NCI-H1092 treated with DMSO at 0.1 percent for 48 hours (cell line): ENCODE measurements at places on chromosomes 2 and 18.

DNA sequence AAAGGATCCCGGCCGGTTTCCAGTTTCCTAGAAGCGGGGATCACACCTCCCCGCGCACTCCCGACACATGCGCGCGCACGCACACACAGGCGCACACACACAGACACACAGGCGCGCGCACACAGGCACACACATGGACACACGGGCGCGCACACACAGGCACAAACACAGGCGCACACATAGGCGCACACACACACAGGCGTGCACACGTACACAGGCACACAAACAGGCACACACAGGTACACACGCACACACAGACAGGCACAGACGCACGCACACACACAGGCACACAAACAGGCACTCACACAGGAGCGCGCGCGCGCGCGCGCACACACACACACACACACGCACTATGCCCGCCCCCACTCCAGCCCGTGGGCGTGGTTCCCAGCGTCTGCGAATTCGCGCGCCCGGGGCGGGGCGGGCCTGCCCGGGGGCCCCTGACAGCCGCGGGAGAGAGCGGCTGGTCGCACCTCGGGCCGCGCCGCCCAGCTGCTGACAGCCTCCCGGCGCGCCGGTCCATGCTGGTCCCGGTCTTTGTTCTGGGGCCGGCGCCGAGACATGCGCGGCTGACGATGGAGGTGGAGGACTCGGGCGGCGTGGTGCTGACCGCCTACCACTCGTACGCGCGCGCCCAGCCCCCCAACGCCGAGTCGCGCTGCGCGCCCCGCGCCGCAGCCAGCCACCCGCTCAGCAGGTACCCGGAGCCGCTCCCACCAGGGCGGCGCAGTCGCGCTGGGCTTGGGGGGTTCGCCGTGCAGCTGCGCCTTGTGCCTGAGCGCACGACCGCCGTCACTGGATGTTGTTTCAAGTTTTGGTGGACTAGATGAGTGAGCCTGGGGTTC lies at the start of gene ARHGAP28:
Gene ARHGAP28 (plus strand): TSS at position 470 of the 845 bp plus-strand sequence. CDS start 106 bp downstream, at position 576.
- peak; percentile 88 for DNase-seq

- no peak for DNase-seq
These were observed 225.6 kb upstream of the GCFC2 start for GRCh38 chr2:75936311-75936710.

GRCh38 chr2:113184531-113185230 lies 10.9 kb downstream of the PSD4 start:
- DNase-seq, result no peak

DNA sequence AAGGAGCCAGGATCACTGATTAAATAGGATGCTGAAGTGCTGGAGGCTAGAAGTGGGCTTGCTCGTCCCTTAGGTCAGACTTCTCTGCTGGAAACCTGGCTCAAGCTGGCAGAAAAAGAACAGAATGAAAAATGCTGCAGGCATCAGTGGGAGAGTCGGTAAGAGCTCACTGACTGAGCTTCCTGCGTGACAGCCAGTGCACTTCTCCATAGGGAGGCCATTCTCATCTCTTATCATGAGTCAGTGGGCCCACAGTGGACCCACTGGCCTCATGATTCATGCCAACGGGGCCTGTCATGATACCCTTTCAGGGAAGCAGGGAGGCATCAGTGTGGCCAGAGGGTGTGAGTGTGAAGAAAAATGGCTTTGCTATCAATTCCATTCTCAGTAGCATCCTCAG lies 498.2 kb downstream of the PTPRM start:
- no peak for DNase-seq

DNA sequence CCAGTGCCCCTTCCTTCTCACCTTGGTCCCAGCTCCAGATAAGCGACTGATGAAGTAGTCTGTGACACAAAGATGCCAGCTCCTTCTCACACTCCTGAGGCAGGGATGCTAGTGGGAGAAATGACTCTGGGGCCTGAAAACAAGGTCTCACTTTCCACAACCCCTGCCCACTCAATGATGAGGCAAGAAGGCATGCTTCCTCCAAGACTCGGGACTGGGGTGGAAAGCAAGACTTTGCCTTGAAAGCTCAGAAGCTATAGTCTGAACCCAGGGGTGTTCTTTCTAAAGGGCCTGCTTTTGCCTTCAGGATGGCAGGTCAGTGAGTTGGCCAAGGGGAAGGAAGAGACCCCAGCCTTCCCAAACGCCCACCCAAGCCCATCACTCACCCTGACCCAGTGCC lies 1.4 kb downstream of the CCDC142 start:
- no peak for DNase-seq
